ENCODE measurements at places on chromosomes 5 and 9.

DNA sequence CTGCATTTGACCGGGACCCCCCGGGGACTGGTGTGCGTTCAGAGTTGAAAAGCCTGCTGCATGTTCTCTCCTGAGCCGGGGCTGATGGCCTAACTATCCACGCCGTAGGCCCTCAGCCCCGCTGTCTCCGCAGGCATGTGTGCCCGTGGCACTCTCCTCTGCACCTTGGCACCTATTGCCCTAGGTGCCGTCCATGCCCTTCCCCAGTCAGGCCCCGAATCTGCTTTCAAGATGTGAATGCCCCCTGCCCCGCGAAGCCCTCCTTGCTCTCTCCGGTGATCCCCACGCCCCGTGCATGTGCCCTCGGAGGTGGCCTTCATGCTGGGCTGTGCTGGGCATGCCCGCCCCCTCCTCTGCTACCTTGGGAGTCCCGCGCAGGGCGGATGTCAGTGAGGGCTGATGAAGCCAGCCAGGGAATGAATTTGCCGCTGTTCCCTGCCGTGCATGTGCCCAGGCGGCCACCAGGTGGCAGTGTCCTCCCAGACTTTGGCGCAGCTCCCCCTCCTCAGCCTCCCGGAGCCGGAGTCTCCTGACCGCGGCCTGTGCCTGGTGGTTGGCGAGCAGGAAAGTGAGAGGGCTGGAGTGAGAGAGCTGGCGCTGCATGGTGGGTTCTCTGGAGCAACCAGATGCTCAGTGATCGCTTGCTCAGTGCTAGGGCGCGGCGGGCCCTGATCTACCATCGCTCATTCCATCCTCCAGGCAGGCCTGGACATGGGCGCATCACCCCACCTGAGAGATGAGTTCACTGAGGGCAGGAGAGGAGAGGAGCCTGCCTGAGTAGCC, 112.9 kb upstream of the LMX1B start:
- DNase-seq: peak; percentile 64

GRCh38 chr9:116647515-116647809, 39.6 kb upstream of the TRIM32 start:
- DNase-seq: no peak

DNA sequence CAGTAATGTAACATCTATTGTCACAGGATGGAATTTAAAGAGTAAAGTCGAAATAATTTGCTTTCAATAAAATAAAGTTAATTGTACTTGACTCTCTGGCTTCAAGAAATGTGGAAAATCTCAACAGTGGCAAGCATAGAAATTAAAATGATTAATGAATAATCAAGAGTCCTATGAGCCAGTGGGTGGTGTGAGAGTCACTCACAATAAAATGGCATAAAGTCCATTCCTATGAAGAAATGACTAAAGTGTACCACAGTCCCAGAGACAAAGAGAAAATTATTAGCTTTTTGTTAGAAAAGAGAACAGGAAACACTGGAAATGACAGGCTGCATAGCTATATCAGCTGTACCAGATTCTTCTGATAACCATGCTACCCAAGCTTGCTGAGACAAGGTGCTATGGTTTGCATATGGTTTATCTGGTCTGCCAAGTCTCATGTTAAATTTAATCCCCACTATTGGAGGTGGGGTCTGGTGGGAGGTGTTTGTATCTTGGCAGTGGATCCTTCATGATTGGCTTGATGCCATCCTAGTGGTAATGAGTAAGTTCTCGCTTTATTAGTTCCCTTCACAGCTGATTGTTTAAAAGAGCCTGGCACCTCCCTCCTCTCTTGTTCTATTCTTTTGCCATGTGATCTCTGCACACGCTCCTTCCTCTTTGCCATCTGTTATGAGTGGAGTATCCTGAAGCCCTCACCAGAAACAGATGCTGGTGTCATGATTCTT, 647.7 kb upstream of the ITGA1 start:
- peak; percentile 38 for DNase-seq

DNA sequence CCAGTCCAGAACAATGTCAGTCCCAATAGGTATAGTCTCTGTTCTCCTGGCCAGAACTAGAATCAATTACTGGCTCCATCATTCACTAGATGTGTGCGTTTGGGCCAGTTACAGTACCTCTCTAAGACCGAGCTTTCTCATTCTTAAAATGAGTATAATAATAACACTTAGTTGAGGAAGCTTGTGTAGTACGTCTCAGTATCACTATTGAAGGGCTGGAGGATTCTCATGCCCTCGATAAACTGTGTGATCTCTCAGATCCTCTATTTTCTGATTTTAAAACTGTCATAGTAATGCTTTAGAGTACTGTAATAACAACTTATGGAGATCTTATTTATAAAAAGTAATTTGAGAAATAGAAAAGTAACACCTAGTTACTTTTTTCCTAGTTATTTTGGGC, 50.7 kb downstream of the CDKN2A start:
- no peak for DNase-seq

DNA sequence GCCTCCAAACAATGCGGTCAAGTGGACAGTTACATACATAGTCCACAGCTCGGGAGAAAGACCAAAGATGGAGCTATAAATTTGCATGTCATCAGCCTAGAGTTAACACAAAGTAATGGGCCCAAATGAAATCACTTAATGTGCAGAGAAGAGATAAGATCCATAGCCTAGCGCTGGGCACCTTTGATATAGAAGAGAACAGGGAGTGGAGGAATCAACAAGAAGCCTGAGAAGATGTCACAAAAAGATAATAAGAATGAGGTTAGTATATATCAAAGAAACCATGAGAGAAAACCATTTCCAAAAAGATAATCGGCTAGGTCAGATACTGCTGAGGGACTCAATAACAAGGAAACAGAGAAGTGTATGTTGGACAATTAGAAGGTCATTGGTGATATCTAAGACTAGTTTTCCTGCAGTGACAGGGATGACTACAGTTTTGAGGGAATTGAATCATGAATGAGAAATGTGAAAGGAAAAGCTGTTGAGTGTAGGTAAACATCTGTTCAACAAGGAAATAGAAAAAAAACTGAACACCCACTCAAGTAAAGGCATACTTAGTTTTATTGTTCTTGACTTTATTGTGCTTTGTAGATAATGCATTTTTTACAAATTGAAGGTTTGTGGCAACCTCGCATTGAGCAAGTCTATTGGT, 68.7 kb upstream of the CDH6 start:
- DNase-seq: no peak

- DNase-seq: no peak
Observed at GRCh38 chr5:122351416-122352157, 39.5 kb downstream of the SNCAIP start.

GRCh38 chr5:126988021-126988569, 42.3 kb downstream of the MARCHF3 start:
- no peak for DNase-seq

- DNase-seq: no peak
Observed at GRCh38 chr5:71475788-71476384, 20.4 kb downstream of the BDP1 start.

GRCh38 chr9:92003308-92004044, 53.4 kb upstream of the ROR2 start:
- no peak for DNase-seq

DNA sequence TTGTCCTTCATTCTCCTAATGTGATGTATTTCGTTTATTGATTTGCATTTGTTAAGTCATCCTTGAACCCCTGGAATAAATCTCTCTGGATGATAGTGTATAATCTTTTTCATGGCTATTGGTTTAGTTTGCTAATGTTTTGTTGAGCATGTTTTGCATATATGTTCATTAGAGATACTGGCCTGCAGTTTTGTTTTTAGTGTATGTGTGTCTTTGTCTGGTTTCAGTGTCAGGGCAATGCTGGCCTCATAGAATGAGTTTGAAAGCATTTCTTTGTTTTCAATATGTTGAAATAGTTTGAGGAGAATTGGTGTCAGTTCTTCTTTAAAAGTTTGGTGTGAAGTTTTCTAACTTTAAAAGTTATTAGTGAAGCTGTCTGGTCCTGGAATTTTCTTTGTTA, 149.6 kb upstream of the ATP10B start:
- DNase-seq: no peak

DNA sequence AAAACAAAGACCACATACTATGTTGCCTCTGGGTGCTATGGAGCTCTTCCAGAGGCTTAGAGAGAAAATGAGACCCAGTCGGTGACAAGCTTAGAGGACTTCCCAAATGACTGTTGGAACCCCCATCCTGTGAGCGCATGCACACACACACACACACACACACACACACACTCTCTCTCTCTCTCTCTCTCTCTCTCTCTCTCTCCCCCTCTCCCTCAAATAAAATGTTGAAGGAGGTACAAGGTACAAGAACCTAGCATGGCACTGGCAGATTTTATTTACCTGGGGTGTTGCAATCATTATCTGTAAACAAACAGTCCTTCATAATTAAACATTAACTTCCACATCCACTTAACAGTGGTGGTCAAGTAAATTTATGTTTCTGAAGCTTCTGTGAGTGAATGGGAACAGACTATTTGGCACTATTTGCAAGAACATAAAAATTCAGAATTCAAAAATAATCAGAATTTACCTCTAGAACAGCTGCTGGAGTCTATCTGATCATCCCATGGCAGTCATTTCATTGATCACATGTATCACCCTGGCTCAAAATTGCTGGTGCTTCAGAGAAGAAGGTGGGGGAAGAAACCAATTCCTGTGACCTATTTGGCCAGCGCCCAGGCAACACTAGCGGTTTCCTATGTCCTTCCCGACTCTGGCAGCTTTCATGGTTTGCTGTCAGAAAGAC, 24.9 kb downstream of the TRPM3 start:
- DNase-seq: no peak

GRCh38 chr9:128987805-128988204, 40.3 kb downstream of the NUP188 start:
- no peak for DNase-seq

DNA sequence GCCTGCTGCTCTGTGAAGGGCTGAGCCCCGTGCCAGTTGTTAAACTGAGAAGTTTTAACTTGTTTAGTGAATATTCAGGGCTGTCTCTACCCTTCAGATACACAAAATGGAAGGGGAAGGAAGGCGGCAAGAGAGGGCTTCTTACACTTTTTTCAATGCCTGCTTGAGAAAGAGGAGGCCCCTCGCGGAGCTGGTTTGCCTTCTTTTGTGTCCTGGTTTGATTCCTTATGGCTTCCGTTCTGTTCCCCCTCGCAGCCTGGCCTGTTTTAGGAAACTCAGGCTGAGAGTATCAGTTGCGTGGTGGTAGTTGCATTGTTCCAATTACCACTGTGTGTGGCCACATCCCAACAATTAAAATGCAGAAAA, 1.0 kb downstream of the FAM53C start:
- no peak for DNase-seq

GRCh38 chr5:36371366-36371765, 69.7 kb upstream of the RANBP3L start:
- DNase-seq: no peak

- DNase-seq: no peak
Observed at GRCh38 chr9:127140842-127141675, 18.6 kb upstream of the ANGPTL2 start.

GRCh38 chr5:55052383-55052931, 28.4 kb downstream of the GZMK start:
- no peak for DNase-seq

DNA sequence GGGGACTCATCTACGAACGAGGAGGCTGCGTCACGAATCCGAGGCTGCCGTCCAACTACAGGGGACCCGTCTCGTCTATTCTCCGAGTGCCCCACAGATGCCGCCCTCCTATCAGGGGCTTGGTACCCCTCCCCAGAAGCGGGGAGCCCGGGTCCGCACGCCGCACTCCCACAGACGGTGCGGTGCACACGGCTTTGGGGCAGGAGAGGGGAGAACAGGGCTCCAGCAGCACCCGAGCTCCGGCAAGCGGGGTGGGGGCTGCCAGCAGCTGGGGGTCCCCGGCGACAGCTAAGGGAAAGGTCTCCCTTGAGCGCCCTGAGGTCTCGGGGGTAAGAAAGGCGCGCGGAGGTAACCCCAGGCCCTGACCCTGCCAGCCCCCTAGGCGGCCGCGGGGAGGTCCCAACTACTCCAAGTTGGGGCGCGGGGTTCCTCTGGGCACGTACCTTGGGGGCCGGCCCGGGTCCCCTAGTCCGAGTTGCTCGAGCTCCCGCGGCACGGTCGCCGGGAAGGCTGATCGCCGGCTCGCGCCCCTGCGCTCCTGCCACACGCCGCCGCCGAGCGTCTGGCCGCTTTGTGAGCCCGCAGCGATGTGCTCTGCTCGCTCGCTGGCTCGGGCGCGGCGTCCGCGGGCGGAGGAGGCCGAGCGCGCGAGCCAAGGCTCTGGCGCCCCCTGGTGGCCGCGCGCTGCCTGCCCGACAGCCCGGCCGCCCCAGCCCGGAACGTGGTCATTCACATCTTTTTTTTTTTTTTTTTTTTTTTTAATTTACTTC, at the start of gene SPOCK1:
TSS of gene SPOCK1 (minus strand) at position 591 of the 770 bp plus-strand sequence.
- DNase-seq: peak; percentile 90

DNA sequence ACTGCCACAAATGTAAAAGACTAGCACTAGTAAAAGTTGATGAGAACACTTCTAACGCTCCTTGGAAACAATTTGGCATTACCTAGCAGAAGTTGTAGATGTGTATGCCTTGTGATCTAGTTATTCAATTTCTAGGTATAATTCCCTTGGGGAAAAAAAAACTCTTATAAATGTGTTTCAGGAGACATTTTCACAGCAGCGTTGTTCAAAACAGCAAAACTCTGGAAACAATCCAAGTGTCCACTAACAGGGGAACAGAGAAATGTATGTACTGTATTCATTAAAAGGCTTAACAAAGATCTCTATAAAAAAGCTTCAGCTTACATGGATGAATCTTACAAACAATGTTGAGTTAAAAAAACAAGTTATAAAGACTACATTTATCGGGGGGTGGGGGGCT, 30.4 kb downstream of the NR3C1 start:
- DNase-seq: no peak

DNA sequence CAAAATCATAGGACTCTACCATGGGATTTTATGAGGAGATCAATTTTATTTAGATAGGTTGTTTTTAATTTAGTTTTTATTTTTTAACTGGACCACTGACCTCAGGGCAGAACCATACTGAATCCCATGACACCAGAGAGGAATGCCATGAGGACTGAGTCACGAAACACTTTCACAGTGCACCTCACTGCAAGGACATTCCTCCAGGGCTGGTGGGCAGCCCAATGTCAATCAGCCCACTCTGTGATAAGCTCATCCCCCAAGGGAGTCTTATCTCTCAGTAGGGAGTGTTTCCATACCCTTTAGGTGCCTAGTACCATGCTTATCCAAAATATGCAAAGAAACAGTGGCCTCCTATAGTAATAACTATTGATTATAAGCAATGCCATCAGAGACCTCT, 224.5 kb upstream of the CDH6 start:
- no peak for DNase-seq

- no peak for DNase-seq
Observed at GRCh38 chr9:115327436-115328122, 209.6 kb upstream of the TNC start.

GRCh38 chr5:180868960-180869359, 7.9 kb upstream of the ZFP62 start:
- peak; percentile 89 for DNase-seq

GRCh38 chr9:84940294-84940693, 270.8 kb downstream of the NTRK2 start:
- no peak for DNase-seq

DNA sequence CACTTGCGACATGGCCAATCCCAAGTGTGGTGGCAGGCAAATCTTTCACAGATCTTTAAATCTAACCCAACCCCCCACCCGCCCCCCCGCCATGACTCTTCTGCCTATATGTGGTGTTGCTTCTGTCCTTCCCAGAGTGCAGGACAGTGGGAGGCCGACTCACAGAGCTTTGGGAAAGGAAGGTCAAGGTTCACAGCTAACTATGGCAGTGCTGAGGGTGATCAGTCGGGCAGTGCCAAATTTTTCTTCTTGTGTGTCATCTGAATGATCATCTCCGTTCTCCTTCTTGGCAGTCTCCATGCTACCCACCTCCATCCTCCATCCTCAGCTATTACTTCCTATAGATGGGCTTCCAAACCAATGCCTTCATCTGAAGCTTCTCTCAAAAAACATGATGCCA, 129.0 kb upstream of the NFIB start:
- no peak for DNase-seq

GRCh38 chr5:138263581-138263980, 10.8 kb downstream of the GFRA3 start:
- no peak for DNase-seq
